Kasumi-1 (cell line): ENCODE measurements at places on chromosomes 16 and 17.

DNA sequence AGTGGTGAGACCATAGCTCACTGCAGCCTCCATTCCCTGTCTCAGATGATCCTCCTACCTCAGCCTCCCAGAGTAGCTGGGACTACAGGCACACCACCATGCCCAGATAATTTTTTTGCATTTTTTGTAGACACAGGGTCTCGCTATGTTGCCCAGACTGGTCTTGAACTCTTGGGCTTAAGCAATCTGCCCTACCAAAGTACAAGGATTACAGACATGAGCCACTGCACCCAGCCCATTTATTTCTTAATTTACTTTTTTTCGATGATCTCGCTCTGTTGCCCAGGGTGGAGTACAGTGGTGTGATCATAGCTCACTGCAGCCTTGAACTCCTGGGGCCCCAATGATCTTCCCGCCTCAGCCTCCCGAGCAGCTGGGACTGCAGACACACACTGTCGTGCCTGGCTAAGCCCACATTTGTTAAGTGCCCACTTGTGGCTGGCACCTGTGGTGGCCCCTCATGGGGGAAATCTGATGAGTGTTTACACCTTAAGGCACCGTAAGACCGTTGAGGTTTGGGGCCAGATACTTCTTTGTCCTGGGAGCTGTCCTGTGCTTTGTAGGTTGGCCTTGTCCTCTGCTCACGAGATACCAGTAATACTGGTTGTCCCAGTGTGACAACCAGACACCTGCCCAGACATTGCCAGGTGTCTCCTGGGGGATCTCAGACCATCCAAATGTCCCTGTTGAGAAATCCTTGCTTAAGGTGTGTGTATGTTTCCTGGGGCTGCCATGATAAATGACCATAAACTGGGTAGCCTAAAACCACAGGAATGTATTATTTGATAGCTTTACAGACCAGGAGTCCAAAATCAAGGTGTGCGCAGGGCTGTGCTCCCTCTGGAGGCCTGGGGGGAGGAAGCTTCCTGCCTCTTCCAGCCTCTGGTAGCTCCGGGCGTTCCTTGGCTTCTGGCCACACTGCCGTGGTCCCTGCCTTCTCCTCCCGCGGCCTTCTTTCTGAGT, 141.4 kb upstream of the GSE1 start:
- no peak for DNase-seq

DNA sequence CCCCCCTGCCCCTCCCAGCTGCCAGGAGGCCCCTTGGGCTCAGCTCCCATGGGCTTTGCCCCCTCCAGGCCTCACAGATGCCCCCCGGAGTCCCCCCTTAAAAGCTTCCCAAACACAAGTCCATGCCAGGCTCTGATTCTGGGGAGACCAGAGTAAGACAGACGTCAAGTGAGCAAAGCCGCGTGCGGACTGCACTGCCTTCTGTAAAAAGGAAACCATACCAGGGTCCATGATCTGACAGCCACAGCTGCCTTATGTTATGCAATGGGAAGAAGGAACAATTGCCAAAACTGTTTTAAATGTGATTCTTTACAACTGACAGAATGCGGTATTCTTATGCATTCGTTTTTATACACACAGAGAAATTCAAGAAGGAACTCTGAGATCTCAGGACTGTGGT, 17.9 kb upstream of the HEXD start:
- peak; percentile 94 for DNase-seq

- DNase-seq: no peak
Measured at GRCh38 chr16:85735225-85735635, 15.7 kb downstream of the C16orf74 start.

DNA sequence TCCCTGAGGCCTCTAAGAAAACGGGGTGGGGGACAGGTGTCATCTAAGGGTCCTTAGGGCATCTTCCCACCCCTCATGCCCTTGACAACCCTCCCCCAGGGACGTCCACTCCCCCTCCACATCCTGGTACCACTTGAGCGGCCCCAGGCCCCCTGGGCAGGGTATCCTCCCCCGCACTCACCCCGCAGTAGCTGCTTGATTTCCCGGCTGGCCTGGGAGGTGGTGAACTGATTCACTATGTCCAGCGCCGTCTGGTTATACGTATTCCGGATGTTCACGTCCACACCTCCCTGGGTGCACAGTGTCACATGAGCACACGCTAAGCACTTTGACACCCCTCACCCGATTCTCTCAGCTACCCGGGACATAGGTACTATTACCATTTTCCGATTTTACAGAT, 9.7 kb downstream of the CASKIN2 start:
- no peak for DNase-seq

GRCh38 chr16:8859913-8860881, 8.6 kb downstream of the CARHSP1 start:
- no peak for DNase-seq

DNA sequence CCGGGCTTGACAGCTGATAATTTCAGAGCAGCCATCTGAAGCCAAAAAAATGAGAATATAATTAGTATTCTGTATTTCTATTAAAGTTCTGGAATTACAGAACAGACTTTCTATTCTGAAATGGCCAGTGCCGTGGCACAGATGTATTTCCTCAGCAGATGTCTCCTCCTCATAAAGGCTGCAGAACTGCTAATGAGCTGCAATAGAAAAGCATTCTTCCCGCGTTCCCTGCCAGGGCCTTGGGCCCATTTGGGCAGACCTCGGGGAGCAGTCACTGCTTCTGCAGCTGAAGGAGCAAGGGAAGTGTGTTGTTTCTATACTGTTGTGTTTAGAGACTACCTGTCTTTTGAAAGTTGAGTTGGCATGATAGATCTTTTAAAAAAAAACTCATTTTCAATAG, 152.6 kb upstream of the CACNG5 start:
- DNase-seq: no peak

DNA sequence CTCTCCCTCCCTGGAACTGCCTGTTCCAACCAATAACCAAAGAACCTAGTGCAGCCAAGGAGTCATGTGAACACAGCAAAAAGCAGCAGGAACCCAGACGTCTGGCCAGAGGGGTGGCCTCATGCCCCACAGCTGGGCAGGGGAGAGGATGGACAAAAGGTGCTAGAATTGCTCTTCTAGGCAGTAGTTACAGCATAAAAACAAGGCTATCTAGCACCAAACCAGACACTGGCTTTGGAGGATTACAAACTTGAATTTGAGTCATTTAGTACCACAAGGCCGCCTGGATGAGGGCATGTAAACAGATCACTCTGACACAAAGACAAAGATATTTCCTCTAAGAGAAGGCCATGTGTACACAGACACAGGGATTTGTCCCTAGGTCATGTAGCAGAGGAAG, 423.3 kb upstream of the MAF start:
- DNase-seq: no peak

GRCh38 chr16:75318737-75319136, 67.3 kb upstream of the BCAR1 start:
- DNase-seq: no peak

- DNase-seq: no peak
Measured at GRCh38 chr16:49904348-49905062, 48.6 kb upstream of the ZNF423 start.

DNA sequence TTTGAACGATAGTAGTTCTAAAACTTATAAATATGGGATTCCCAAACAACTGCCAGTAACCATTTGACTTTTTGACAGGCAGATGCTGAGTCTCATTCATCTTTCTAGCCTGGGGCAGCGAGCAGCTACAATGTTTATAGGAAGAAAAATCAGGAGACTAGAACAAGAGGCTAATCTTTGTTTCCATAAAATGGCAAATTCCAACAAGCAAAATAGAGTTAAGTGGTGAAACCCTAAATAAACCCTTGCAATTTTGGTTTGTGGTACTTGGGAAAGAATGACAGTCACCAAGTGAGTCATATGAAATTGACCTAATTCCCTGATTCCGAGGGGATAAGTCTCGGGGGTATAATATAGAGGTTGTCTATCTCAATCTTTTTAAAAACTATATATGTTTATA, 27.3 kb upstream of the HS3ST2 start:
- DNase-seq: no peak

- DNase-seq: no peak
Measured at GRCh38 chr17:64687961-64688360, 25.9 kb upstream of the SMURF2 start.

DNA sequence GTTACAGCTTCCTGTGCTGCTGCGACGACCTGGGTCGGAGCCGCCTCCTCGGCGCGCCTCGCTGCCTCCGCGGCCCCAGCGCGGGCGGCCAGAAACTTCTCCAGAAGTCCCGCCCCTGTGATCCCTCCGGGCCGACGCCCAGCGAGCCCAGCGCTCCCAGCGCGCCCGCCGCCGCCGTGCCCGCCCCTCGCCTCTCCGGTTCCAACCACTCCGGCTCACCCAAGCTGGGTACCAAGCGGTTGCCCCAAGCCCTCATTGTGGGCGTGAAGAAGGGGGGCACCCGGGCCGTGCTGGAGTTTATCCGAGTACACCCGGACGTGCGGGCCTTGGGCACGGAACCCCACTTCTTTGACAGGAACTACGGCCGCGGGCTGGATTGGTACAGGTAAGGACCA, 746 bp downstream of the HS3ST2 start:
- DNase-seq: no peak

- no peak for DNase-seq
Measured at GRCh38 chr17:2235792-2236366, 67.7 kb downstream of the SMG6 start.

DNA sequence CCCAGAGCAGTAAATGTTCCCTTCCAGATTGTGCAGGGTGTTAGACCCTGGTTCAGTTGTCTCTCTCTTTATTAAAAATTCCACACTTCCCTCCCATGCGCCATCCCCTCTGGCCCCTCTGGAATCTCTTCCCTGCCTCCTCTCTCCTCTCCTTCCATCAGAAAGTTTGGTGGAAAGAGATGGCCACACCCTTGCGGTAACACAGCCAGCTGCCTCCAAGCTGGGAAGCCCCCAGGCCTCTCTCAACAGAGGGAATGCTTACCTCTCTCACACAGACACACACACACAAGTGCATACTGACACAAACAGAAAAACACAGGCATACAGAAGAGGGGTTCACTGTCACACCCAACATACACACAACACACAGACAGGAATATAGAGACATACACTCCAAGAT, 220.5 kb downstream of the C16orf78 start:
- no peak for DNase-seq

GRCh38 chr17:76710863-76711611, at the start of gene MXRA7:
TSS of gene MXRA7 (minus strand) at chr17:76710965. CDS start at chr17:76710946, 19 bp downstream.
- DNase-seq: no peak

DNA sequence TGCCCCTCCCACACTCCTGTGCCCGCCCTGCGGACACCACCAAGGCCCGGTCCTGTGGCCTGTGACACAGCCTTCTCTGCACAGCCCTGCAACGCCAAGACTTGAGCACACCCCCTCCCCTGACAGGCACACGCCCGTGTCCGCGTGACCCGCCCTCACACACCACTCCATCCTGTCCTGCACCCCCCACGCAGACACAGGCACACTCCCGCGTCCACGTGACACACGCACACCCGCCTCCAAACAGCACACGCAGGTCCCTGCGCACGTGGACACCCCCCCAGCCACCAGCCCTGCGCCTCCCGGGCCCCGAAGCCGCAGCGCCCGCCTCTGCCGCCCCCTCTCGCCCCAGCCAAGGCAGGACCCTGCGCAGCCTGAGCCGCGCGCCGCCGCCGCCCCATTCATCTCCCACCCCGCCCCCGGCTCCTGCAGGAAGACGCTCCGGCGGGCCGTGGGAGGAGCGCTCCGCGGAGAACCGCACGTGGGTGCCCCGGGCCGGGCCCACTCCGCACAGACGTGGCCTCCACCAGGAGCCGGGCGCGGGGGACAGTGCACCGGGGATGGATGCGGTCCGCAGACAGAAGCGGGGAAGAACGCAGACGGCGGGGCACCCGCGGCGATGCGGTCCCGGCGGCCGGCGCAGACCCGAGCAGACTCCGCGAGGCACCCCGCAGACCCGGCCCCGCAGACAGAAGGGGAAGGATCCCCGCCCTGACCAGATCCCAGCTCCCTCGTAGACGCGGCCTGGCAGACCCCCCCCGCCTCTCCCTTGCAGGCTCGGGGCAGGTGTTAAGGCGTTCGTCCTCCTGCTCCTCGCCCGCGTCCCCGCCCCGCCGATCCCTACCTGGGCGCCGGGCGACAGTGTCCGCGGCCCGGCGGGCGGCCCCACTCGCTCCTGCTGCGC, 506 bp downstream of the CAMKK1 start:
- DNase-seq: peak; percentile 7

DNA sequence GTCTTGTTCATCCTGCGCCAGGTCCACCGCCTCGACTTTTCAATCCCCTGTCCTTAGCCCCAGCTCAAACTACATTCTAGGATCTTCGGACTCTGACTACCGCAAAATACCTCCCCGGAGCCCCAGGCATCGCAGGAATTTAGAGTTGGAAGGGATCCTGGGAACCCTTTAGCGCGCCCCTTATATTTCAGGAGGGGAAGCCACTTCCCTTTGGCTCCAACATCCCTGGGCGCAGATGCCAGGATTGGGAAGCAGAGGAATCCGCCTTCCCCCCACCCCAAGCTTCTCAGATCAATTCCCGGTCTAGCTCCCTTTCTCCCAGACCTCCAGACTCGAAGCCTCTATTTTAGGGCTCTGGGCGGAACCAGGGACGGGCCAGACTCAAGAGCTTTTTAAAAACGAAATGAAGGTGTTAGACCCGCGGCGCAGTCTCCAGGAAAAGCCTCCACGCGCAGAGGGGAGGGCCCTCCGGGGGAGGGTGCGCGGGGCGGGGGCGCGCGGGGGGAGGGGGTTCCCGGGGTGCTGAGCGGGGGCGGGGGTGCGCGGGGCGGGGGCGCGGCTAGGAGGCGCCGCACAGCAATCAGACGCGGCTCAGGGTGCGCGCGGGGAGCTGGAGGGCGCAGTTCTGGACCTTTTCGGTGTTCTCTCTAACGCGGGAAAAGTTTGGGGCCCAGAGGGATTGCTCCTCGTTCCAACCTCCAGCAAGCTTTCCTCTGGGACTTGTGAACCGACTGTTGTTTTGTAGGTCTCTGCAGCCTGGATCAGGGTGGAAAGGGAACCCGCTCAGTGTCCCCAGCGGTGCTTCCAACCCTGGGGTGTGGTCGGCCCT, 1.6 kb downstream of the AHSP start:
- no peak for DNase-seq

- DNase-seq: no peak
Measured at GRCh38 chr16:18945233-18945632, 19.0 kb upstream of the SMG1 start.

DNA sequence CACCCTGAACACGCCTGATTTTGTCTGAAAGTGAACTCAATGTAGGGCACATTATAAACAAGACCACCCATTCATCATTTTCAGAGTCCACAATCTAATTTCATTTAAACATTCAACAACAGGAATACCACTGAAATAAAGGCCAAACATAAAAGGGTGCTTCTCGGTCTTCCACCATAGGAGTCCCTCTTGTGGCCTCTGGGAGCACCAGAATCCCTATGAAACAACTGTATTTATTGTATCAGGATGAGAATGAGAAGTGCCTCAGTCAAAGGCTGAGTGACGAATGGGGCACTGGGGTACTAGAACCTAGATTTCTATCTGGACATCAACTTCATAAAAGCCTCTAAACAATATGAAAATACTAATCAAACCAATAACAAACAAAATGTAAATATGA, 40.4 kb downstream of the NXPH3 start:
- DNase-seq: no peak

DNA sequence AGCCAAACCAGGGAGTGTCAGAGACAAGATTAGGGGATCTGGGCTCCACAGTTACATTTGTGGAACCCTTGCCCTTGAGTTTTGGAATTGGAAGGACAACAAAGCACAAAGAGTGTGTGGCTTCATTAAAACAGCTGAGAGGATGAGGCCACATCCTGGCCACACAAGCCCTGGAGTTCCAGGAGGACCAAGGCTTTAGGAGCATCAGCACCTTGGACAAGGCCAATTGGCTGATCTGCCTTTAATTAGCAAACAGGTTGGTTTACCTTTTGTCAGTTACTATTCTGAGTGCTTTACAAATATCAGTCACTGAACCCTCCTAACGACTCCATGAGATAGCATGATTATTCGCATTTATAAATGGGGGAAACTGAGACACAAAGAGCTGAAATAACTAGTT, 54.7 kb downstream of the SLC6A2 start:
- no peak for DNase-seq

- no peak for DNase-seq
Measured at GRCh38 chr17:1829216-1829591, 498 bp downstream of the SMYD4 start.
